ENCODE measurements at places on chromosomes 2 and 18. TPM values are rescaled to one million over a fixed set of nuclear protein-coding genes. Genes with fewer than 3 reads are reported as not detected.

- no peak for DNase-seq
These were observed 106.3 kb upstream of the GLI2 start for GRCh38 chr2:120629241-120629895.

- DNase-seq = peak; percentile 81
These were observed 99.0 kb downstream of the RBBP8 start for GRCh38 chr18:23032030-23032582.

GRCh38 chr2:142188562-142188961 is 57.7 kb upstream of the LRP1B start:
- no peak for DNase-seq

DNA sequence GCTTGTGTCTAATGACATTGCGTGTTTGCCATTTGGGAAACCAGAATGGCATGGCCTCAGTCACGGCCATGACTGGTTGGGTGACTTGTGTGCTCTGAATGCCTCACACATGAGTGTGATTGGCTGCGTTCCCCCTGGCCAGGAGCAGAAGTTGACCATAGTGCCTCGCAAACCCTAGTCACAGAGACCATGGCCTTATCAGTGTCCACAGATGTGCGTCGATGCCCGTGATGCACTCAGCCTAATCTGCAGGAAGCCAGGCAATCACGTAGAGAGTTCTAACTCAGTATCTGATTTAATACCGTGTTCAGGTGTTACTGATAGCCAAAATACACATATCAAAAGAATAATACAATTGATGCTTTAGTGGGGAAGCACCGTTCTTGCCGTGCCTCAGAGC is 64.0 kb downstream of the BOLA3 start:
- DNase-seq = no peak

- no peak for DNase-seq
These were observed 365.2 kb downstream of the AKAIN1 start for GRCh38 chr18:4831791-4832375.

GRCh38 chr2:177265824-177266817 is 1.6 kb upstream of the NFE2L2 start:
- peak; percentile 80 for DNase-seq

DNA sequence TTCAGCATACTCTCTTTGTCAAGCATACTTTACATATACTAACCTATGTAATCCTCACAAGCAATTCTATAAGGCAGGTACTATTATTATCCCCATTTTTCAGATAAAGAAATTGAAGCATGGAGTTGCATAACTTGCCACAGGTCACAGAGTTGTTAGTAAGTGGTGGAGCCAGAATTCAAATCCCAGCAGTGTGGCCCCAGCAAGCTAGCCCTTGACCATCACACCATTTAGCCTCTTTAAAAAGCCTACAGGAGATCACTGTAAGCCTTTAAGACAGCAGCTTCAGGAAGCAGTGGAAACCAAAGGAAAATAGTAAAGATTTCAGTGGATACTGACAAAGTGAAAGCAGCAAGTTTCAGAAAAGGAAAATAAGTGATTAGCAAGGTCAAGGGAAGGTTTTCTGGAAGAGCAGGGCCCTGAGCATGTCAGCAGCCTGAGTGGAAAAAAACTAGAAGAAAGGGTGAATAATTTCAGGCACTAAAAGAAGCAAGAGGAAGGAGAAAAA is 11.7 kb downstream of the B4GALT6 start:
- no peak for DNase-seq

DNA sequence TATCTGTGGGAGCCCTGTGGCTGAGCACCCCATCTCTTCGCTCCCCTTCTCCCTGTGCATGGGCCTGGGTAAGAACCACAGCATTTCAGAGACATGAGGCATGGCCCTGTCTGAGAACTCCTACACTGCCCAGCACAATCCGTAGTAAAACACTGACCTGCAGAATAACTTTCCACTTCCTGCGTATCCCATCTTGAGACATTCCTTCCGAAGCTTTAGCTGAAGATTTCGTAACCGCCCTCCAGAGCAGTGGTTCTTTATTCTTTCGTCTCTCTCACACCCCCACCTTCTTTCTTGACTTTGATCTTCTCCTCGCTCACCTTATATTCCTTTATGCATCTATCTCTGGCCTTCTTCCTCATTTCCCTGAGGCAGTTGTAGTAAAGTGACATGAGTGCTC is 381.1 kb downstream of the HRH4 start:
- no peak for DNase-seq

DNA sequence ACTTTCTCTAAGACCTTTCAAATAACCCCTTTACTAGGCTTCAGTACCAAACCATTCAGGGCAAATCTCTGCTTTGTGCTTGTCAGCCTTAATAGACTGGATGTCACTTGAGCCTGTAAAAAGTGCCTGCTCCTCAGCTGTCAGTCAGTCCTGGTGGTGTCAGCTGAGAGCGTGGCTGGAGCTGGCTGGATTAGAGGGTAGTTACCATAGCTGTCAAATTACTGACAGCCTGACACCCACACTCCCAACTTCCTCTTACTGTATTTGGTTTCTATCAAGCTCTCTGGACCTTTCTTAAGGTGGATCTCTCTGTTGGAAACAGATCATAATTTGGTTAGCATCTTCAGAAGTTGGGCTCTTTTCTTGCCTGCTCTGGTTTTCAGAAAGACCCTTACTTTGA is 371.4 kb upstream of the ATP5MC3 start:
- no peak for DNase-seq

GRCh38 chr2:26401739-26402541 is at the start of gene DRC1:
Gene DRC1, plus strand, starts transcription at chr2:26401920. Its CDS starts 70 bp downstream, at chr2:26401990.
- DNase-seq = peak; percentile 62

- peak; percentile 17 for DNase-seq
These were observed 11.5 kb downstream of the CFAP65 start for GRCh38 chr2:219029829-219030165.

GRCh38 chr2:1707771-1708418 is 36.4 kb downstream of the PXDN start:
- DNase-seq = peak; percentile 93

DNA sequence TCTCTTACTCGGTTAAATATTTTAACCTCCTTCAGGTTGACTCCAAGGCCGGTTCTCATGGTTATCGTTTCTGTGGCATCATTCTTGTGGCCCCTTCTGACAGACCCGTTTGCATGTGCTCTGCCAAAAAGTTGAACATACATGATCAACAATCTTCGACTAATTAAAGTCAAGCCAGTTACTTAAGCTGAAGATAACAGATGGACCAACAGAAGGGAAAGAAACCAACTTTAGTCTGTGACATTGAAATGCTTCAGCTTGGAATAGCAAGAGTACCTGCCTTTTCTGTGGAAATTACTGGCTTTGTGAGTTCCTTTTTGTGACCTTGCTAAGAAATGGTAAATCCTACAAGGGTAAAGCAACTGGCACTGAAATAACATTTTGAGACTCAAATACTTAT is 1429.1 kb downstream of the LRP1B start:
- no peak for DNase-seq

GRCh38 chr2:20638646-20639430 is 12.1 kb downstream of the HS1BP3 start:
- DNase-seq = no peak

- DNase-seq = no peak
These were observed 89.9 kb upstream of the HPCAL1 start for GRCh38 chr2:10212827-10213226.

DNA sequence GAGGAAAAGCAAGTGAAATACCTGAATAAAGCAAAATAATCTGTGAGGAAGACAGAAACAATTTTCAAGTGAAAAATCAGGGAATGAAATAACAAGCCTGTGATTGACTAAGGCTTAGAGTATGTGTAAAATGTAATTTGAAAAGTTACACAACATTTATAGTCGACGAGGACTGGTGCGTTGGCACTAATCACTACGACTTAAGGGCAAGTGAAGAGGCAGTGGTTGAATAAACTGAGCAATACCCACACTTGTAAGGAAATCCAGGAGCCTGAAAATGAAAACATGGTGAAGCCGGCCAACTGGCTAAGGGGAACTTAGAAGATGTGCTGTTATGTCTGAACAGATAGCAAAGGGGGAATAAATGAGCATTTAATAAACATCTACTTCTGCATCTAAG is 13.4 kb downstream of the DOK1 start:
- peak; percentile 87 for DNase-seq

DNA sequence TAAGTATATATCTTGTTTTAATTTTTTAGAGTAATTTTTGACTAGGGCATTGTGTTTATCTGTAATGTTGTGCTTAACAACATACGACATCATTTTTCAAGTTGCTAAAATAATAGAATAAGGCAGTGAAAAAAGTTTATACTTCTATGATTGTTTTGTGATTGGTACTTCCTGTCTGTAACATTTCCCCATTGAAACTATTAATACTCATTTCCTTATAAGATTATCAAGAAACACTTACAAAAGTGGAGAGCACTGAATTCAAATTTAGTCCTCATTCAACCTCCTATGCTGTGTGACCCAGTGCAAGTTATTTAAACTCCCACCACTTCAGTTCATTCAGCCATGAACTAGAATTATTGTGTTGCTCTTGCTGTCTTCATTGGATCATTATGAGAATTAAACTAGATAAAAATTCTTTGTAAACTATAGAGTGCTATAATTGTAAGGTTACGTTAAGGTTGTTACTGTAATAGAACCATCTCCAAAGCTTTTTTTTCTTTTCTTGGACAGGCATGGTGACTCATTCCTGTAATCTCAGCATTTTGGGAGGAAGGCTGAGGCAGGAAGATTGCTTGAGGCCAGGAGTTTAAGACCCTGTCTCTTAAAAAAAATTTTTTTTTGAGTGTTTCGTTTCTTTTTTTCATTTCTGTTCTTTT is 2.8 kb downstream of the ETAA1 start:
- DNase-seq = peak; percentile 65

DNA sequence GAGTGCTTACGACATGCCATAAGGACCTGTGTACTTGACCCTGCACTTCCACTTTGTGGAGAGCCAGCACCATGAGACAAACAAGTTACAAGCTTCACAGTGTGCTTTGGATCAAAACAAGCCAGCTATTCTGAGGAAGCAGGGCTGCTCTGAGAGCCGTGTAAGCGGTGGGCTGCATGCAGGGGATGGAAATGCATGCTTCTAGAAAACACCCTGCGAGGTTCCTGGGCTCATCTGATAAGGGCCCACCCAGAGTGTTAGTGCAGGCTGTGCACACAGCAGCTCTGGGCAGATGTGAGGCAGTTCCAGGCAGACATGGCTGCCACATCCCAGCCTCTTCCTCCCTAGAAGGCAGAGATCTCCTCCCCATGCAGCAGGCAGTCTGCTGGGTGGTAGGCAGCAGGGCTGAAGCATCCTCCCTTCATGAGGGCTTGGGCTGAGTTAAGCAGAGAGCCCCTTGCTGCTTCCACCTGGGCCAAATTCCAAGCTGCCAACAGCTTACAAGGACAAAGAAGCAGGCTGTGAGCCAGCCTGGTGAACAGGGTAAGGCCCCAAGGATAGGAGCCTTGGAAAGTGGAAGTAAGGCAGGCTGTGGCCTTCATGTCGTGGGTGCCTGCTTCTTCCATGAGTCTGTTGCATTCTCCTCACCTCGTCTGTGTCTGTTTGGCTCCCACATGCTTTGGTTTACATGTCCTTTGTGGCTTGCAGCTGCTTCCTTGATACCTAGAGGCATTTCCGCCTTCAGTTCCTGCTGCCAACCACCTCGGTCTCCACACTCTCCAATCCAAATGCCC is 7.7 kb downstream of the PSD4 start:
- DNase-seq = no peak

GRCh38 chr2:60715561-60715960 is 40.5 kb upstream of the PAPOLG start:
- DNase-seq = no peak

DNA sequence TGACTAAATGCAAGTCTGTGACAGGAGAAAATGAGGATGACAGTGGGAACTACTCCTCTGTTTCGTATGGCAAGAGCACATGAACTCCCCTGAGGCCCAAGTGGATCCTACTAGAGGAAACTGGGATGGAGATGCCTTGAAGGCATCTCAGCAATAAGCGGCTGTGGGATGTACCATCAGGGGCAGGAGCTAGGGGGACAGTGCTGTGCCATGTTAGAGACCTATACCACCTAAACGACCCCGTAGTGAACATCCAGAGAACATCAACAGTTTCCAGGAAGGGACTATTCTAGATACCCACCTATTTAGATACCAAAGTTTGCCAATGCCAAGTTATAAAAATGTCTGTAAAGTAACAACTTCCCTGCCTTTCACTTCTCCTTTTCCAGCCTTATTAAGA is 860.8 kb upstream of the ACVR2A start:
- no peak for DNase-seq

Gene NRP2
- 76.7 TPM for total RNA-seq

Gene IL18R1
- 2.4 TPM for total RNA-seq

Gene IL36B
- not detected for total RNA-seq

Gene PJVK
- 2.4 TPM for total RNA-seq

Gene DSEL
- 16.5 TPM for total RNA-seq

Gene SERPINB11
- not detected for total RNA-seq

Gene KCNF1
- 1.6 TPM for total RNA-seq

Gene C18orf54
- 10.2 TPM for total RNA-seq

Gene TUBA3E
- total RNA-seq = not detected

Data from astrocyte (in vitro differentiated cells and primary cell).